ENCODE measurements at places on chromosomes 4 and X.

GRCh38 chr4:139933541-139933940 lies 220.4 kb downstream of the MAML3 start:
- no peak for DNase-seq

GRCh38 chr4:159776961-159777360 lies 674.1 kb downstream of the RAPGEF2 start:
- DNase-seq: no peak

DNA sequence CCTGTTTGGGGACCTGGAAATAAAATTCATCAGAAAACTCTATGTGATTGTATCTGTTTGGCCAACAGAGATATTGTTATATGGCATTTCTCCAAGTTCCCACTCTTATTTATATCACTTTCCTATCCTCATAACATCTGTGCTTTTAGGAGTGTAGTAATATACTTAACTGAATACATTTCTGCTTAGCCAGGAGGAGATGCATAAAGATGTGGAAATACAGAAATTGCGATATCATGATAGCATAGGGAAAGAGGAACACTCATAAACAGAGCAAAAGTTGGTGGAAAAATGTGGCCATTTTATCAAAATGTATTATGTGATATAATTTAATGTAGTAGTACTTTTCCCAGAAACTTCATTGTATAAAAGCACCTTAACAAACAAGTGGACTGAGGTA lies 46.1 kb upstream of the TSPAN7 start:
- no peak for DNase-seq

DNA sequence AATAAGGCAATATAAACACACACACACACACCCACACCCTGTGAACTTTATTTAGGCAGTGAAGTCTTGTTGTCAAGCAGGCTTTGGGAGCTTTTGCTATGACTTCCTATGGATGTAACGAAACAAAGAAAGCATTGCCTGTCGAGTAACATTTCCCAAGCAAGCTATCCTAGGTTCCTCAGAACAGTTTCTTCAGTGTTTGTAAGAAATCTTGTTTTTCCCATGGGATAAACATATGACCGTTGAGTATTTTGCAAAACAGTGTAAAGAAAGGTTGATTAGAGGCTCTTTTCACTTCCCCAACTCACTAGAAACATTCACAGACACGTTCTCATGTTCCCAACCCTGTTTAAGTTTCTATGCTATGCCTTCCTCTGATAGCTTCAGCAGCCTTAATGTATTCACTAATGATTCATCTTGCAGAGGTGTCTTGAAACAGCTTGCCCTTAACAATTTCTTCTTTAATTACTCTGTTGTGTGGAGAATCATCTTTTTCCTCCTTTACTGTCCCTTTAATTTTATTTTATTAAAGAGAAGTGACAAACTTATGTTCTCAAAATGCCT lies 1947.1 kb upstream of the TENM3 start:
- peak; percentile 35 for DNase-seq

- peak; percentile 49 for DNase-seq
Measured at GRCh38 chr4:70734168-70734954, 12.6 kb downstream of the RUFY3 start.

DNA sequence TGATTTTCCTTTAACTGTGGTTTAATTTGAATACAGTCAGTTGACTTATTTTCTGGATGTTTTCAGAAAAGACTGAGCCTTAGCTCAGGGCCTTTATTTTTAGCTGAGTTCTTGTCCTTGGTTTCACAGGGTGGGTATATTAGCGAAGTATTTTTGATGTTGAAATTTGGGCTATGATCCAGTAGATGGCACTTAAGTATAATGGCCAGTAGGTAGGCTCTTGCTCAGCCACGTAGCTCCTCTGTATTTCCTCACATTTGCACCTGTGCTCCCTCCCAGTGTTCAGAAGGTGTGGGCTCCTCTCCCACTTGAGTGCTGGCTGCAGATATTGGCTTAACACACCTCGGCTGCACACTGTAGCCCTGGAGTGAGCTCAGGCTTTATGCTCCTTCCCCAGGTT lies 549.9 kb upstream of the AMOT start:
- no peak for DNase-seq

- peak; percentile 39 for DNase-seq
Measured at GRCh38 chr4:140004549-140004895, 149.5 kb downstream of the MAML3 start.

DNA sequence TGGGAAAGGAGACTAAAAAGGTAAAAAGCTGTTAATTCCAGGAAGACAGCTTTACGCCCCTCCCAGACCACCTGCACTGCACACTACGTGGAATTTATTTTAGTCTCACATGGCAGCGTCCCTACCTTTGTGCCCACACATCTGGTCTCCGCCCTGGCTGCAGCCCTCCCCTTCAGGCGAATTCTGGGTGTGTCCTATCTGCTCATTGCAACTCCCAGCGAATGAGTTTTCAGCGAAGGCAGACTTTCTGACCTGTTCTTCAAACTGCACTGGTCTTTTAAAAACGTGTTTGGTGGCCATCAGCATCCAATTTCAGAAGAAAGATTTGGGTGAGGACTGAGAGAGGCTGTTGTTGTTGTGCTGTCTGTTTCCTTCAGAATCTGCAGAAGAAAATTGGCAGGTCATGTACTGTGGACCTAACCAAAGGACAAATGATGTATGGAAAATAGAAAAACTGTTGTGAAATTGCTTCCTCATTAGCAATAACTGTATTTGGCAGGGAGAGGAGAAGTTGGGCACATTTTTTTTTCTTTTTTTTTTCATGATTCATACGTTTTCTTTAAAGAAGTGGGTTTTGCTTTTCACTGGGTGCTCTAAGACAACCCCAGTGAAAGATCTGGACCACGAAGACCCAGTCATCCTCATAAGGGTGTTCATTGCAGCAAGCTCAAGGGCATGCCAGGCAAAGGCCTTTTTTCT lies 4.2 kb downstream of the TLR8 start:
- DNase-seq: no peak

DNA sequence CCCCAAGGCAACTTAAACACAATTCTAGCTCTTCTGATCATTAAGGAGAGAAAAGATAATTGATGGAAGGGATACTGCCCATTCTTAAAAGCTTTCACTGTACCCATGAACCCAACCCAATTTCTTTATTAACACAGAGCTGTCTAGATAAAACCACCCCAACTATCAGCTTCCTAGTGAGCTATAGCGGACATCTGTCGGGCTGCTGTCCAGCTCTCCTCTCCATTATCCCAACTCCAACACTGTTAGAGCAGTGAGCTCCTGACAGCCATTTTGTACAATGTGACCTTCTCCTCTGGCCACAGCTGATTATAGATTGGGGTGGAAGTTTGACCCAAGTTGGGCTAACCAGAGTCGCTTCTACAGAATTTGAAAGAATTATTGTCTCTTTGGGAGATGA lies 66.1 kb downstream of the HADH start:
- DNase-seq: no peak

DNA sequence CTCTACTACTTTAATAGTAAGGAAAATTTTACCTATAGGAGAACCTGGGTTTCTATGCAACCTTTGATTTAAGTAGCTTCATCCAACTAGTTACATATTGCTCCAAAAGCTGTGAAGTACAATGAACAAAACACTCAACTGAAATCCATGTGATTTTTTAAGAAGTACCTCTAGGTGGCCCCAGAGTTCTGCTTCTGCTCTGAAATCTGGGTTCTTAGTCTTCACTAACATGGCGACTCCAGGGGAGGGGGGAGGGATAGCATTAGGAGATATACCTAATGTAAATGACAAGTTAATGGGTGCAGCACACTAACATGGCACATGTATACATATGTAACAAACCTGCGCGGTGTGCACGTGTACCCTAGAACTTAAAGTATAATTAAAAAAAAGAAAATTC lies 73.4 kb upstream of the MAGEB2 start:
- peak; percentile 2 for DNase-seq

DNA sequence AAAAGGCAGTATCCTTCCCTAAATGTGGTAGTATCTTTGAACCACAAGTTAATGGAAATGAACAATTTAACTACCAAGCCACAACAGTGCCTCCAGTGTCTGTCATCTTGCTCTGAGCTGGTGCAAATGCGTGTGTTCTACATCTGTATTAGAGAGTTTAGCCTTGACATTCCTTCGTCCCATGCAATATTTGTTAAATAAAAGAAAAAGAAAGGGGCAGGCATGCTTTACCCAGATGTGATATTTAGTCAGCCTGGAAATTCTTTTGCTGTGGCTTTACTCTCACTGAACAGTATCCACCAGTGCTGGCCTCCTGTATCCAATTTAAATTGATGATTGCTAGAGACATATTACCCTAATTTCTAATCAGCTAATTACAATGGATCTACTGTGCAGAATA lies 310.5 kb downstream of the CFAP299 start:
- DNase-seq: no peak

GRCh38 chrX:38732866-38733265 lies 68.4 kb upstream of the MID1IP1 start:
- no peak for DNase-seq

DNA sequence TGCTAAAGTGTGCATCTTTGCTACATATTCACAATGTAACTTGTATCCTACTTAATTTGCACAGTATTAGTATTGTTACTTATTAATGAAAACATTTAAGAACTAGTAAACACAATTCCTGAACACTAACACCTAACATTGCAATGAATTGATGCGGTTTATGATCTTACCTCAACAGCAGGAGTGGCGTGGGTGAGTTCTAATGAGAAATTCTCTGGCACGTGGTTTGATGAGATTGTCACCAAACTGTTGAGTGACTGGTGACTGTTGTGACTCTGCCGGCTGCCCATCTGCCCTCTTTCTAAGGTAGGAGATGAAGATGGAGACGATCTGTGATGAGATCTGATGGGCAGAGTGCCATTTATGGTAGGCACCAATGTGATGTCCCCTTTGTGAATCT lies 2.9 kb downstream of the PCDH18 start:
- no peak for DNase-seq

DNA sequence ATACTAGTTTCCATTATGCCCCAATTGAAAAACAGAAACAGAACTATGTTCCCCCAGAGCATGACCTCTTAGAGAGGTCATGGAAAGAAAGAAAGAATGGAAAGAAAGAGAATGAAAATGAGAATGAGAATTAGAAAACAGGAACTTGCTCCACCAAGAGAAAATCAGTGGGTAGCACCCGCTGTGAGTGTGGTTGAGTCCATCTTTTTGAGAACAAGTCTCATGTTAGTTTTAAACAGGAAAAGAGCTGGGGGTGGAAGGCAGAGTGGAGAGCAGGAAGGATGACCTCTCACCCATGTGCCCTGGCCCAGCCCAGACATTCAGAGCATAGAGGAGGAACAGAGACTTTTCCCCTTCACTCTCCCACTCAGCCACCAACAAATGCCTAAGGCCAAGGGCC lies 4.9 kb downstream of the GSX2 start:
- DNase-seq: no peak

GRCh38 chr4:39522068-39522467 lies 5.2 kb downstream of the UGDH start:
- DNase-seq: no peak

GRCh38 chrX:130117166-130117565 lies 6.9 kb upstream of the ELF4 start:
- no peak for DNase-seq

Data from putamen (tissue), 1 donor.